ENCODE measurements at places on chromosomes 7 and 10.
A peak's percentile ranks its signal among the peaks of the same experiment; 100 is the strongest.

GRCh38 chr10:74113546-74113945 lies 37.1 kb downstream of the AP3M1 start:
- DNase-seq = no peak

- no peak for DNase-seq
These were observed 132.3 kb upstream of the CHST15 start for GRCh38 chr10:124225467-124226270.

GRCh38 chr10:126803394-126803793 lies 101.8 kb upstream of the DOCK1 start:
- DNase-seq = no peak

DNA sequence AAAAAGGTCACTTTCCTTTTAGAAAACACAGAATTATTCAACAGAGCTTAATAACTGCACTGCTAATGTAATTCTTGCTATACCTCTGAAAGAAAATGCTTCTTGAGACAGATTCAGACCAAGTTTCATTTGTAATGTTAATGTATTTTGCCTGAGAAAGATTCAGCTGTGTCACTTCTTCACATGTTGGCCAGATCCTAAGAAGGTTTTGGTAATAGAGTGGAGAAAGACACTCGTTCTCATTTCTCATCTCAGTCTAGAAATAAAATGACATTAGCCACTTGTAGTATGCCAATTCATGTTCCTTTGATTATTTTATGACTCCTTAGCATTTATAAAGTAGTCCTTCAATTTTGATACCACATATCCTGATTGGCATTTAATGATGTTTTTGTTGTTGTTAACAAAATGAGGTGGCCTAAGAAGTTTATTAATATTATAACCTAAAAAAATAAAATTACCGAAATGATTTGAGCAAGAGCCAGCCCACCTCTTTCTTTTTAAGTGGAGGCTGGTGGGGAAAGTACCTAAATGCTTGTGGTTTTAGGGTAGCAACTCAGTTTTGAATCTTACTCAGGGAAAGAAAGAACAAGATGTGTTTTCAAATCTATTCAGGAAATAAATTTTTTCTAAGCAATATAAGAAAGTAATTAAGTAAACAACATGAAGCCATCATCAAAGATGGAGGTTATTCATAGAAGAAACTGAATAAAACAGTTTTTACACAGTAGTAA lies 16.4 kb upstream of the ELAPOR2 start:
- DNase-seq = peak; percentile 6

DNA sequence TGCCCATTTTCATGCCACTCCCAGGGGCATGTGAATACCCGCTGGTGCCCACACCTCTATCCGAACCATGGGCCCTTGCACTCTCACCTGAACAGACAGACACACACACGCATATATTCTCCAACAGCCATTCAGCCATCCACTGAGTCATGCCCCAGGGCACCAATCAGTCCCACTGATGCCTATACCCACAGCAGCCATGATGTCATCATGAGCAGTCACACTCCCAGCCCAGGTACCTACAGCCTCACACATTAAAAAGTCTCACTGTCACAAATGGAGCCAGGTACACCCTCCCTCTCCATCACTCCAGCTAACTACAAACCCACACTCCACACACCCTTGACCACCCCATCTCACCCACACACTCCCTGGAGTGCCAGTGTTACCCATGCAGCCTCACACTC lies 12.2 kb downstream of the VSIR start:
- no peak for DNase-seq

GRCh38 chr10:65358565-65358964 lies 1567.3 kb upstream of the LRRTM3 start:
- no peak for DNase-seq

DNA sequence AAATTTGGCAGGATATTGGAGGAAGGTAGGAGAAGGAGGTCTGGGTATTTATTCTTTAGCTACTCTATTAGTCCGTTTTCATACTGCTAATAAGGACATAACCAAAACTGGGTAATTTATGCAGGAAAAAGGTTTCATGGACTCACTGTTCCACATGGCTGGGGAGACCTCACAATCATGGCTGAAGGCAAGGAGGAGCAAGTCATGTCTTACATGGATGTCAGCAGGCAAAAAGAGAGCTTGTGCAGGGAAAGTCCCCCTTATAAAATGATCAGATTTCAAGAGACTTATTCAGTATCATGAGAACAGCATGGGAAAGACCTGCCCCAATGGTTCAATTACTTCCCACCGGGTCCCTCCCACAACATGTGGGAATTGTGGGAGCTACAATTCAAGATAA lies 1.9 kb upstream of the INMT start:
- DNase-seq = no peak

DNA sequence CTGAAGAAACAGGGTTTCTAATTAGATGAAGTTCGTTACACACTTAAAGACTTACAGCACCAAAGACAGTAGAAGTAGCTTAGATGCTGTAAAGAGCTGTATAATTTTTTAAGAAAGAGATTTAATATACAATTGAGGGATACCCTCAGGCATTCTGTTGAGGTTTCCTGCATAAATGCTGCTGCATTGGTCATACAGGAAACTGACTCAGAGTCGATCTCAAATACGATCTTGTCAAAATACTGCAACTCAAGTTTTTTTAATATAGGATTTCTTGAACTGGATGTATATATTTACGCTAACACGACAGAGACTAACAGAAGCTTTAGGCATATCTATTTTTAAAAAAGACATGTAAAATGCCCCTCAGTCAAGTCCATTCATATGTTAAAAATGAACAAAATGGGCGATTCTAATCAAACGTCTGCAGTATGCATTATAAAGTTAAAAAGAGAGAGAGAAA lies 2.4 kb upstream of the ARID5B start:
- no peak for DNase-seq

GRCh38 chr10:22848509-22848908 lies 79.3 kb upstream of the ARMC3 start:
- no peak for DNase-seq

DNA sequence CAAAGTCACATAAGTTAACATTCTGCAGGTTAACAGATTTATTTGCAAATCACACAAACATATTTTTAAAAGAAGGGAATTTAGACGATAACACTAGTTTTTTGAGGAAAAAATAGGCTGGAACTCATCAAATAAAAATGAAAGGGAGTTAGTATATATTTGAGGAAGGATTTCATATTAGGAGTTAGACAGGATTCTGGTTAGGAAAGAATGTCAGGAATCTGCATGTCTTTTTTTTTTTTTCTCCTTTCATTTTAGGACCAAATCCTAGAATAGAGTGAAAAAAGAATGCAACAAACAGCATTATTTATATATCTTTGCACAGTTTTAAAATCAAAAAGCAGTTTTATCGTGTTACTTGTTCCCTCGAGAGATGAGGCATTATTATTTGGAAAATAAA lies 8.9 kb upstream of the TRDMT1 start:
- no peak for DNase-seq

DNA sequence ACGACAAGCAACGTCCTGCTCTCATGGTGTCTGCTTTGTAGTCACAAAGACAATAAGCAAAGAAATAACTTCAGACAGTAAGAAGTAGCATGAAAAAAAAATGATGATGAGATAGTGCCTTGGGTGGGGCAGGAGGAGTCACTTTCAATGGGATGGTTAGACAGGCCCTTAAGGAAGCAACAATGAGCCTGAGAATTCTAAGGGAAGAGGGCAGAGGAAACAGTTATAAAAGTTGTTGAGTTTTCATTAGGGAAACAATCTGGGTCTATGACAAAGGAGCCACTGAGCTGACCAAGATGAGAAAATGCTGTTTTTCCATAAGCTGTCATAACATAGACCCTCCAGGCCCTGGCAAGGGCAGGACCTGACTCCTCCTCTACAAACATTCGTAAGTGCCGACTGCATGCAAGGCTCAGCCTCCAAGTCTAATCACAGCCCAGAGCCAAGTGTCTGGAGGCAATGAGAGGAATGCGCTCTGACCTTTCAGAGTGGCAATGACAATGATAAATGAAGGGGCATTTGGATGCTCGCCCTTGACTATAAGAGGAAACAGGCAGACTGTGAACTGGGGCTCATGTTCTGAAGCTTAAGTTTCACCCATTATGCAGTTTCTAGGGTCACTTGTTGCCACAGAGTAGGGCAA lies 43.7 kb downstream of the PPP1R3C start:
- no peak for DNase-seq

DNA sequence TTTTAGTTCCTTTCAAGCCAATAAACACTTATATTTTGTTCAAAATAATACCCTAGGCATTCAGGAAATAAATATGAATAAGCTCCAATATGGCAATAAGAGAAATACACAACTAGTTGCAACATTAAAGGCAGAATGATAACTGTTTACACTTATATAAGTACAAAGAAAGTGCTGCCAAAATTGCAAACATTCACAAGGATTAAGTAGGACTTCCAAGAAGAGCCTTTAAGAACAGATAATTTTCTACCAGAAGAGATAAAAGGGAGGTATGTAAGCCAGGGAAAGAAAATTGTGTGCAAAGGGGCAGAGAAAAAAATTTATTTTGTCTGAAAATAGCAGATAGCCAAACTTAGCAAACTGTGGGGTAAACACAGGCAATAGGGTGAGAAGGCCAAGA lies 83.8 kb downstream of the CTNNA3 start:
- no peak for DNase-seq

- DNase-seq = no peak
These were observed 12.0 kb upstream of the ZNF800 start for GRCh38 chr7:127404286-127405072.

DNA sequence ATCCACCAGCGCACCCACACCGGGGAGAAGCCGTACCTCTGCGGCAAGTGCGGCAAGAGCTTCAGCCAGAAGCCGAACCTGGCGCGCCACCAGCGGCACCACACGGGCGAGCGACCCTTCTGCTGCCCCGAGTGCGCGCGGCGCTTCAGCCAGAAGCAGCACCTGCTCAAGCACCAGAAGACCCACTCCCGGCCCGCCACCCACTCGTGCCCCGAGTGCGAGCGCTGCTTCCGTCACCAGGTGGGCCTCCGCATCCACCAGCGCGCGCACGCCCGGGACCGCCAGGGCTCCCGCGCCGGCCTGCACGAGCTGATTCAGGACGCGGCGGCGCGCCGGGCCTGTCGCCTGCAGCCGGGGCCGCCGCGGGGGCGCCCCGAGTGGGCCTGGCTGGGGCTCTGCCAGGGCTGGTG lies 17.7 kb downstream of the ZNF775 start:
- no peak for DNase-seq

- peak; percentile 45 for DNase-seq
These were observed 1.4 kb downstream of the OTUD1 start for GRCh38 chr10:23439961-23440889.

GRCh38 chr7:26397796-26398426 lies 106.2 kb downstream of the SNX10 start:
- DNase-seq = no peak

- no peak for DNase-seq
These were observed 36.7 kb downstream of the ZNF467 start for GRCh38 chr7:149736478-149737360.

DNA sequence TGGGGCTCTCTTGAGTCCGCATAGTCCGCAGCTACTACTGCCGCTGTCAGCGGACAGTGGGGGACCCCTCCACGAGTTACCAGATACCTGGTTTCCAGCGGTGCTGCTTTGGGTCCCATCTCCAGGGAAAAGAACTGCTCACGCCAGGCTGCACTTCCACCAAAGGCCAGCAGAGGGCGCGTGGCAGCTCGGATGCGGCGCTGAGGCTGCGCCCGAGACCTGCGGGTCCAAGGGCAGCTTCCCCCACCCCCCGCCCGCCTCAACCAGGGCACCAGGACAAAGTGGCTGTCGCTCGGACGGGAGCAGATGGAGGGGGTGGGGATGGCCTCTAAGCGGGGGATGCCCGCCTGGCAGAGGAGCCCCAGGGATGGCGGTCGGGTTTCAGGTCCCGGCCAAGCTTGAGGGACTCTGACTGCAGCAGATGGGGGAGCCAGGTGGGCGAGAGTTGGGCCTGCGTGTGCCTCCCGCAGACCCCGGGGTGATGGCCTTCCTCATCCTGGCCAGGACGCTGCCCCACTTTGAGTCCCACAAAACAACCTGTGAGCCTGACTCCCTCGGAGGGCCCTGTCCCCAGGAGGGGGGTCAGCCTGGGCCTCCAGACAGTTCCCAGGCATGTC lies 23.8 kb upstream of the ZNF735 start:
- DNase-seq = no peak

- DNase-seq = peak; percentile 77
These were observed 95.5 kb downstream of the CTBP2 start for GRCh38 chr10:125064681-125065492.

- peak; percentile 98 for DNase-seq
These were observed at the start of gene VPS26A for GRCh38 chr10:69123747-69124562. TSS of gene VPS26A (plus strand) at chr10:69124178. CDS start at chr10:69124278, 100 bp downstream.

- no peak for DNase-seq
These were observed 44.1 kb upstream of the ATP6V0A4 start for GRCh38 chr7:138842111-138842510.

- DNase-seq = peak; percentile 58
These were observed 802.5 kb downstream of the GRM8 start for GRCh38 chr7:126450269-126450671.

- no peak for DNase-seq
These were observed 11.0 kb upstream of the TRIM8 start for GRCh38 chr10:102633287-102633686.

- DNase-seq = no peak
These were observed 200.4 kb upstream of the NFE2L3 start for GRCh38 chr7:25951414-25952260.

GRCh38 chr10:79148452-79149344 lies 79.9 kb downstream of the ZMIZ1 start:
- DNase-seq = no peak

DNA sequence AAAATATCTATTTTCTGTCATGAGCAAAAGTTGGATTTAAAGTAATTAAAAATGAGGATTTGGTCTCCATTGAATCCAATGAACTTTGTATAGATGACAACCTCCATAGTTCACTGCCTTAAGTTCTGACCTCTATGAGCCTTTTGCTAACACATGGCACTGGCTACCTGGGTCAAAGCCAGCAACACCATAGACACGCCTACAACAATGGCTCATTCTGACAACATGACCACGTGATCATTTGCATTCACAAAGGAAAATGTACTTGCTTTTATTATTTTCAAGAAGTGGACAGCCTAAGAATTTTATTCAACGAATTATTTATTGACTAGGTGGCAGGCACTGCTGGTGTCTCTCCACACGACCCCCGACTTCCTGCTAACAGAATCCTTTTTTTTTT lies 90.6 kb downstream of the CARD11 start:
- DNase-seq = no peak

GRCh38 chr7:93992421-93993110 lies 11.6 kb downstream of the BET1 start:
- DNase-seq = no peak

DNA sequence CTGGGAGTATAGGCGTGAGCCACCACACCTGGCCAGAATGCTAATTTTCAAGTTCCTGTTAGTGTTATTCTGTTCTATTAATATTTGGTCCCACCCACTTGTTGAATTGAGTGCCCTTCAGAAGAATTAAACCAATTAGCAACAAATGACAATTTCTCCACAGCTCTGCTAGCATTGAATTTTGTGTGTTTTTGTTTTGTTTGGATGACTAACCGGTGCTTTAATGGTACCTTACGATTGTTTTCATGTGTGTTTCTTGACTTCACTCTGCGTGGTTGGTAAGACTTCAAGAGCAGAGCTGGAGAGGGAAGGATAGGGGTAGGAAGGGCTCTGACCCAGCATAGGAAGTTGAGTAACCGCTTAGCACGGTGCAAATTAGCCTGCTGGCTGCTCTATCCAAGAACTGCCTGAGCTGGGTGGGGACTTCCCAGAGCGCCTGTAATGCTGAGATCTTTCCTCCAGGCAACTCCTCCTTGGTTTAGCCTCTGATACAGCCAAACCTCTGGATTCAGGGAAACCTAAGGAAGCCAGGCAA lies 4.6 kb downstream of the ARPC1B start:
- peak; percentile 59 for DNase-seq
